ENCODE measurements at places on chromosomes 4 and X.

DNA sequence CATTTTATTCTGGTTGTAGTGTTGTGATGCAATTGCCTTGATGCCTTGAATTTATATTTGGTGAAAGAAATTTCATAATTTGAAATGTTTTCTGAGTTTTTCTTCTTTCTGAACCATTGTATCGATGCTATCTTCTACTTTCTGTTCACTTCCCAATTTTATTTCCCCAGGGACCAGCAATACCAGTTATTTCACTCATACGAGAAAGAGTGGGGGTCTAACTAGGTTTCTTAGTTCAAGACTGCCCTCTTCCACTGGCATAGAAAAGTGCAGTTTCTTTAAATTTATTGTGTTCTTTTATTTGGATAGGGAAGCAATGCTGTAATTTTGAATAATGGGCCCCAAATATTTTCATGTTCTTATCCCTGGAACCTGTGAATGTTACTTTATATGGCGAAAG, 544.0 kb upstream of the ADGRL3 start:
- no peak for DNase-seq

DNA sequence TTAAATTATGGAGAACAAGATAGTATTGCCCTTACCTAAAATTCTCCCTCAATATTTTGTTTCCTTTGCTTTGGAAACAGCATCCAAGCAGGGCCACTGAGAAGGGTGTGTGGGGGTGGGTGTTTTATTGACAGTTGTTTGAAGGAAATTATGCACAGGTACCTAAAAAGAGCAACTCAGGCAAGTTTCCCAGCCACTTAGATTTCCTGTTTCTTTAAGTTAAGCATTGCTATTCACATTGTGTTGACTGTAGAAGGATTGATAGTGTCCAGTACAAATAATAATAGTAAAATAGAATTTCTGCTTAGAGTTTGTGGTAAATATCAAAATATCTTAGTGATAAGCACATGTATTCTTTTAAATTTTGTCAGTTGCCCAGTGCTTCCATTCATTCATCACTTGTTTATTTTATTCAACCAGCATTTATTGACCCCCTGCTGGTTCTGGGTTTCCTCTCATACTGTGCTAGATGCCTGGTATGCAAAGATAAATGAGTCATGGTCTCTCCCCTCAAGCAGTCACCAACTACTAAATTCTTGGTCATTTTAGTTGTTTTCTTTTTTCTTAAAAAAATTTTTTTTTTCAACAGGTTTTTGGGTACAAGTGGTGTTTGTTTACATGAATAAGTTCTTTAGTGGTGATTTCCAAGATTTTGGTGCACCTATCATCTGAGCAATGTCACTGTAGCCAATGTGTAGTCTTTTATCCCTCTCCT, 50.0 kb downstream of the GALNT7 start:
- DNase-seq: no peak

- DNase-seq: no peak
Measured at GRCh38 chr4:77031544-77031943, 44.2 kb downstream of the CCNI start.

GRCh38 chr4:64341711-64342110, 67.5 kb downstream of the TECRL start:
- DNase-seq: no peak

- DNase-seq: no peak
Measured at GRCh38 chr4:125321709-125322365, 7.1 kb downstream of the FAT4 start.

DNA sequence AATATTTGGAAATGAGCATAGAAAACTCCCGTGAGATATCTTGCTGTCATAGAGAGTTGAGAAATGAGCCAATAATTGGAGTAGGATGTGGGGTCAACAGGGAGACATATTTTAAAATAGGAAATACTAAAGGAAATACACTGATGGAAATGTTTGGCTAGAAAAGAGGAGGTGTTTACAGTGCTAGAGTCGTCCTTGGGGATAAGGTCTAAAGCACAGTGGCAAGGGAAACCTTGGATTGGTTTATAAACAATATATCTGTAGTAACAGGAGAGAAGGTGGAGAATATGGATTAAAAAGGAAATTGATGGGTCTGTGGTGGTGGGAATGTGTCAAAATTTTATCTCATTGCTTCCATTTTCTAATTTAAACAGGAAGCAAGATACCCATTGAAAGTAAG, 82.1 kb downstream of the PPEF2 start:
- no peak for DNase-seq

- no peak for DNase-seq
Measured at GRCh38 chr4:115325836-115326235, 212.4 kb upstream of the NDST4 start.

GRCh38 chrX:84259868-84260267, 71.9 kb upstream of the RPS6KA6 start:
- no peak for DNase-seq

GRCh38 chr4:111675746-111676145, 469.5 kb upstream of the FAM241A start:
- DNase-seq: no peak

DNA sequence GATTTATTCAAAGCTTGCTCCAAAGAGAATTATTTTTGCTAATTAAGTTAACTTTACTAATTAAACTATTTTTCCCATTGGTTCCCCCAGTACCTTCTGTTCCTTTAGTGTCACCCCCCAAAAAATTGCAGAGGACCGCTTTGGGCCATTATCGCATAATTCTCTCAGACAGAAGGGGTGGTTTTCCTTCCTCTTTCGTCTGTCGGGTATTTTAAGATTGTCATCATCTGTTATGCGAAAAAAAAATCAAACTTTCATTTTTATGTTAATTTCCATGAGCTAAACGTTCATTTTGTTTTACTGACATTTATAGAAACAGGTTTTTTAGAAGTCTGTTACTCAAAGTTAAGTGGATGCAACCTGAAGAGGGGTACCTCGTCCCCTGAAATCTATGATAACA, 76.2 kb upstream of the DDX3X start:
- no peak for DNase-seq

- no peak for DNase-seq
Measured at GRCh38 chrX:95907081-95907480, 777.6 kb upstream of the DIAPH2 start.

DNA sequence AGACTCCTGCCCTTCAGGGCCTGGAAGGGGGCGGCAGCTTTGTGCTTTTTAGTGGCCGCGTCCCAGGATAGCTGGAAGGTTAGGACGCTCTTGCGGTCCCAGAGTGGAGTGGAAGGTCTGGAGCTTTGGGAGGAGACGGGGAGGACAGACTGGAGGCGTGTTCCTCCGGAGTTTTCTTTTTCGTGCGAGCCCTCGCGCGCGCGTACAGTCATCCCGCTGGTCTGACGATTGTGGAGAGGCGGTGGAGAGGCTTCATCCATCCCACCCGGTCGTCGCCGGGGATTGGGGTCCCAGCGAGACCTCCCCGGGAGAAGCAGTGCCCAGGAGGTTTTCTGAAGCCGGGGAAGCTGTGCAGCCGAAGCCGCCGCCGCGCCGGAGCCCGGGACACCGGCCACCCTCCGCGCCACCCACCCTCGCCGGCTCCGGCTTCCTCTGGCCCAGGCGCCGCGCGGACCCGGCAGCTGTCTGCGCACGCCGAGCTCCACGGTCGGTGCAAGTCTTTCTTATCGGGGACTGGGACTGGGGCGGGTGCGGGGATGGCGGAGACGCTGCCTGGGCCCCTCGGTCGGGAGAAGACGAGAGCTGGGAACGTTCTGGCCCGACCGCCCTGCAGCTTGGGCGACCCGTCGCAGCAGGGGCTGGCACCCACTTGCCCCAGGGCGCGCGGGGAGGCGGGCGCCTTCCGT, at the start of gene EDNRA:
Gene EDNRA, plus strand, starts transcription at position 207 of the 686 bp plus-strand sequence. CDS start 4,585 bp downstream, outside the sequence.
- DNase-seq: no peak

- DNase-seq: no peak
Measured at GRCh38 chrX:150958177-150958576, 25.0 kb upstream of the HMGB3 start.

DNA sequence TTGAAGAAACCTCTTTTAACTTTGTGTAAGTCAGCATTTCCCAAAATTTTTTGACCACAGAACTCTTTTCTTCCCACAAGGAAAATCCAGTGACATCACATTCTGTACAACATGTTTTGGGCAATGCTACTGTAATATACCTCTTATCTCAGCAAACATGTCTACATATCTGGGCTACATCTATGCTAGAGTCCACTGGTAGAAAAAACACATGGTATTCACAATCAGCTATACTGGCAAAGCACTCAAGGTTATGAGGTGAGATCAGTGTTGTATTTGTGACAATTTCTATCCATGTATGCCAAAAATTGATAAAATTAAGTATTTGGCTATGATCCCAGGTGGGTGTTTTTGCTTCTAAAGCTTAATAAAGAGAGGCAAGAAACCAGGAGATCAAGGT, 98.0 kb downstream of the ATP11C start:
- no peak for DNase-seq

DNA sequence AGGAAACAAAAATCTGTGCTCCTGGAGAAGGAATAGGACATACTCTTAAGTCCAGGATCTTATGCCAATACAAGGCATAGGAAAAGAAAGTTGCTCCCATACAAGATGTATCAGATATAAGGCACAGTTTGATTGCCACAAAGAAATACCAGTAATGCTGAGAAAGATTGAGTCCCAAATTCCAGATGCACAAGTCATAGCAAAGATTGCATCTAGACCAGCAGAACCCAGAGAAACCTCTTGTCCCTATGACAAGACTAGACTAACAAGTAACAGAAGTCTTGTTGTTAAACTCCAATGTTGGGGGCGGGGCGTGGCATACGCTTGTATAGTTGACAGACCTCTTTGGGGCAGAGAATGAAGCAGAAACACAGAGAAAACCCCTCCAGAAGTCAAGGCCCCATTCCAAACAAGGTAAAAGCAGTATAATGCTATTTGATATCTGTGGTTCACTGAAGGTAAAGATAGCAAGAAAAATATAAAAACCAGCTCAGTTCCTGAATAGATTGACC, 671.5 kb upstream of the GRIA3 start:
- DNase-seq: no peak

Data from activated T-cell treated with anti-CD3 and anti-CD28 coated beads for 24 hours (primary cell).